Activated CD4-positive, alpha-beta T cell treated with anti-CD3 and anti-CD28 coated beads for 36 hours (primary cell): ENCODE measurements at places on chromosomes 6 and 20. TPM values are rescaled to one million over a fixed set of nuclear protein-coding genes. Genes with fewer than 3 reads are reported as not detected.
A peak's percentile ranks its signal among the peaks of the same experiment; 100 is the strongest.

DNA sequence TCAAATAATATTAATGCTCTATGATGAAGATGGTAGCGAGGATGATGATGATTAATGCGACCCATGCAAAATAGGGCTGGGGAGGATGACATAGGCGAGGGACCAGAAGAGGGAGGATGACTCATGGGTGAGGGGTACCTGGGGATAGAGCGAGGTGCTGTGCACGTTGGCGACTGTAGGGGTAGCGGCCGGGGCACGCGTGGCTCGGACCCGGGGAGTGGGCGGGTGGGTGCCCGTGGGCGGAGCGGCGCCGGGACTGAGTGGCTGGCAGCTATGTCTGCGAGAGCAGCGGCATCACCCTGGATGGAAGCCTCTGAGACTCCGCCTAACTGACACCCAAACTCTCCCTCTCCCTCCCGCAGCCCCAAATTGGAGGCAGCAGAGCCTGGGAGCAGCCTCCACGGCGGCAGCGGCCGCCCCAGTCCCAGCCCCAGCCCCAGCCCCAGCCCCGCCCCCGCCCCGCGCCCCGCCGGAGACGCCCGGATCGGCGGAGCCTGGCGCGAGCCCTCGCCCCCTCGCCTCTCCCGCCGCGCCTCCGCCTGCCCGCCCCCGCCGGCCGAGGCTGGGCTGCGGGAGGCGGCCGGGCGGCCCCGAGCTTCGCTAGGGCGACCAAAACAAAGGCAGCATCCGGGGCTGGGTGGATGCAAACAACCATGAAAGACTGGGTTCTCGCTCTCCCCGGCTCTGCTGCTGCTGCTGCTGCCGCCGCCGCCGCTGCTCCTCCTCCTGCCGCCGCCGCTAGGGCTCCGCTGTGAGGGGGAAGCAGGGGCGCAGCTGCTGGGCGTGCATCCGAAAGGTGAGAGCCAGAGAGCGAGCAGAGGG, at the start of gene RIMS1:
Gene RIMS1 (plus strand): TSS at position 367 of the 822 bp plus-strand sequence. CDS start 474 bp downstream, outside the sequence.
- DNase-seq: peak; percentile 18

The NPEPL1 gene
- 13.6 TPM for total RNA-seq

DNA sequence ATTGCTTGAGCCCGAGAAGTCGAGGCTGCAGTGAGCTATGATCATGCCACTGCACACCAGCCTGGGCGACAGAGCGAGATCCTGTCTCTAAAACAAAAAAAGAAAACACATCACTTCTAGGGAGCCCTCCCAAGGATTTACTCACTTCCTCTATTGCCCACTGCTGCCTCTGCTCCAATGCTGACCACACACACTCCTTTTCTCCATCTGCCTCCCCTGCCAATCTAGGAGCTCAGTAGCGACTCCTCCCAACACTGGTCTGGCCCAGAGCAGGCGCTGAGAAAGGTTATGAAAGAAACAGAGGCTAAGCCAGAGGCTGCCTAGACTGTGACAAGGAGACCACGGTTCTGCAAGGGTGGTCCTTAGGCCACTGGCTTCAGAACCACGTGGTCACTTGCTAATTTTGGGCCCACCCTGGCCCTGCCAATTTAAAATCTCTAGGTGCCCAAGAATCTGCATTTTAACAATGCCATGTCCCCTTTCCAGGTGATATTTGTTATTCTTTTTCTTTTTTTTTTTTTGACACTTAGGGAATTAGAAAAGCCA, 1.3 kb upstream of the E2F1 start:
- no peak for DNase-seq

DNA sequence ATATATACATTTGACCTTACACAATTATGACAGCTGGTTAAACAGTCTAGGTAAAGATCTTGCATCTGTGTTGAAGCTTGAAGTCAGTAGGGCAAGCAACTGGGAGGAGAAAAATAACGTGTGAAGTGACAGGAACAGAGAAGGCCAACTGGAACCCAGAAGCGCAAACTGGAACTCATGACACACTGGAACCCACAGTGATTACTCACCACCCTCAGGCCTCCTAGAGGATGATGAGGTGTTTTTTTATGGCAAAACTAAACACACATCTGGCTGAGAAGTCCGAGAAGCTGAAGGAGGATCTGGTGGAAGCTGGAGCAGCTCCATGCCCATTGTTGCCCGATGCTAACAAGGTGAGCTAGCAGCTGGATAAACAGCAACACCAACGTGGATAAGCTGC, 108.1 kb downstream of the TMEM200A start:
- DNase-seq: peak; percentile 32

The ZNF391 gene
- total RNA-seq: 6.2 TPM

The TMEM14B gene
- total RNA-seq: 77.2 TPM

- DNase-seq: no peak
Measured at GRCh38 chr6:25951296-25952032, 11.1 kb upstream of the TRIM38 start.

DNA sequence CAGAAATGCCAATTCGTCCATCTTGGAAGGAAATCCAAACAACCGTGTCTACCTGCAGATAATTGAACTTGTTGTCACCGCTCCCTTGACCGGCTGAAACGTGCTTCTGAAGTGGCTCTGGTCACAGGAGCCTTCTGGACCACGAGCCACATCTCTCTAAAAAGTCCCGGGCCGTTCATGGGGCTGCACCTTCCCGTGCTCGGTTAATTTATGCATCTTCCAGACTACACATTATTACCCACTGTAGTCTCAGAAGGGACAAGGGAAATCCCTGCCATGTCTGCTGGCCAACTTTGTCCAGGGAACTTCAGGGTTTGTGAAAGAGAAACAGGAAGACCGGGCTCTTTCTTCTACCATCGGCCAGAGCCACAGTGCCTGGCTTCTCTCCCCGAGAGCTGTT, 63.4 kb upstream of the MPC1 start:
- no peak for DNase-seq

The PCK1 gene
- not detected for total RNA-seq

DNA sequence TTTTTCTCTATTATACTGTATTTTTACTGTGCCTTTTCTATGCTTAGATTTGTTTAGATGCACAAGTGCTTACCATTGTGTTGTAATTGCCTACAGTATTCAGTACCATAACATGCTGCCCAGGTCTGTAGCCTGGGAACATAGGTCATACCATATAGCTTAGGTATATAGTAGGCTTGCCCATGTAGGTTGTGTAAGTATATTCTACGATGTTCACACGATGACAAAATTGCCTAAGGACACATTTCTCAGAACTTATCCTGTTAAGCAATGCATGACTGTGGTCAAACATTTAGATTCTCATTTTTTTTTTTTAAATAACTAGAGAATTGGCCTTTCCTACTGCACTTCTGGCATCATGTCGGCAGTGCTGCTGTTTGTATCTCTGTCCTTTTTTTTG, 253.7 kb upstream of the SUPT3H start:
- DNase-seq: no peak

DNA sequence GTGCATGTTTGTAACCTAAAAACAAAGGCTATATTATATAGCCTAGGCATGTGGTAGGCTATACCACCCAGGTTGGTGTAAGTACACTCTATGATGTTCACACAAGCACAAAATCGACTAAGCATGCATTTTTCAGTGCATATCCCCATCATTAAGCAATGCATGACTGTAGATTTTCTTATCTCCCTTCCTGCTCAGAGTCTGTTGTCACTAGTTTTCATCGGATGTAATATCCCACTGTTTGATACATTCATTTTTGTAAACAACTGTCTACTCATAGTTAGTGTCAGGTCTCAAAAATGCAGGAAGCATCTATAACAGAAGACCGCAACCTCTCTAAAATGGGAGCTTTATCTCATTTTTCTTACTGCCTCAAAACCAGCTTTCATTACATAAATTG, 70.7 kb downstream of the GFRAL start:
- DNase-seq: no peak

DNA sequence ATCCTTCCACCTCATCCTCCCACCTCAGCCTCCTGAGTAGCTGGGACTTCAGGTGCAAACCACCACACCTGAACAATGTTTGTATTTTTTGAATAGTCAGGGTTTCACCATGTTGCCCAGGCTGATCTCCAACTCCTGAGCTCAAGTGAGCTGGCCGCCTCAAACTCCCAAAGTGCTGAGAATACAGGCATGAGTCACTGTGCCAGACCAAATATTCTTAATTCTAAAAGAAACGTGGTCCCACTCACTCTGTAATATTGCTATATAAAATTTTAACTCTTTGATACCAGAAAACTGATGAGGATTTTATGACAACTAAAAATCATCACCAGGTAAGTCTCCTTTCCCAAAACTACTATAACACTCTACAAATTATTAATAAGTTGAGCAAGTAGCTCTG, 716.8 kb upstream of the GJE1 start:
- no peak for DNase-seq
